DND-41 (cell line): ENCODE measurements at places on chromosomes 5 and 9.

DNA sequence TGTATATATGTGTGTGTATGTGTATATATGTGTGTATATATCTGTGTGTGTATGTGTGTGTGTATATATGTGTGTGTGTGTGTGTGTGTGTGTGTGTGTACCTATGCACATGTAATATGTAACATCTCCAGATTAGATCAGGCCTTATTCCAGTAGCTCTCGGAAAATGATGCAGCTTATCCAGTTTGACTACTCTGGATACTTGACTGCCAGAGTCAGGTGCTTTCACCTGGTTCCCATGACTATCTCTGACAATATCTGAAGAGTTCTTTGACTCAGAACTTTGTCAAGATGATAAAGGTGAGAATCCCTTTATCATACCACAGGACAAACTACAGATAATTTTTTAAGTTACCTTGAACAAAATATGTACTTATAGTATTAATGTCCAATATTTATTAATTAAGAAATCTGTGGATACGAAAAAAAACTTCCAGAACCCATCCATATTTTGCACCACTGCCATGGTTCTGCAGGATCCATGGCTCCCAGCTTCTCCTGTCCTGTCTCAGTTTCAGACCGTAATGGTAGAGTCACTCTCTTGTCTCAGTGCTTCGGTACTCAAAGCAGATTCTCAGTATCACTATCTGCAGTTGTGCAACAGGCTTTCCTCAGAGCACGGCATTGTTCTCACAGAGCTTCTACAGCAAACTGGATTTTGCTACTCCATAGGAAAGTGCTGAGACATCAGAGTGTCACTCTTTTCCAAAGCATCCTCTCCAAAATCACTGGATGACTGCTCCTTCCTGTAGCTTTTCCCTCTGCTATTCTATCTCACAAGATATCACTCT lies 164.4 kb upstream of the SLC12A2 start:
- no peaks in the 10 kb centered on the region for H3K36me3 ChIP-seq
- no peaks in the 10 kb centered on the region for H3K27me3 ChIP-seq
- H3K4me1 ChIP-seq, result no peaks in the 10 kb centered on the region

GRCh38 chr9:113311961-113312360 lies 8.8 kb upstream of the RNF183 start:
- no peaks in the 10 kb centered on the region for H3K27me3 ChIP-seq
- no peaks in the 10 kb centered on the region for H3K4me1 ChIP-seq
- H3K36me3 ChIP-seq, result no peaks in the 10 kb centered on the region
- H3K4me3 ChIP-seq, result no peak overlapping the region

DNA sequence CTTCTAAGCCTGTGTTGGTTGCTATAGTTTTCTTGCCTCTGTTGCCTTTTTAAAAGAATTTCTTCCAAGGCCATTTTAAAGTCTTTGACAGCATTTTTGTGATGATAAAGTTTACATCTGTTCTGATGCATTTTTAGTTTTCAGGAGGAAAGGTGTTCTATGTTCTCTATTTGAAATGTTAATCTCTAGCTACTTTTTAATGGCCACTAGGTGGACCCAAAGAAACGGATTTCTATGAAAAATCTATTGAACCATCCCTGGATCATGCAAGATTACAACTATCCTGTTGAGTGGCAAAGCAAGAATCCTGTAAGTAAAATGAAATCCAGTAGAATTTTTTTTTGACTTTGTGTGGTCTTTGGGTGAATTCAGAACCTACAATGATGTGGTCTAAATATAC lies 60.2 kb downstream of the MELK start:
- no peak overlapping the region for H3K27ac ChIP-seq
- no peak overlapping the region for H3K4me3 ChIP-seq
- H3K4me1 ChIP-seq, result no peaks in the 10 kb centered on the region
- H3K27me3 ChIP-seq, result no peaks in the 10 kb centered on the region

- no peak overlapping the region for H3K4me3 ChIP-seq
- H3K27ac ChIP-seq, result no peak overlapping the region
- no peaks in the 10 kb centered on the region for H3K36me3 ChIP-seq
- no peaks in the 10 kb centered on the region for H3K4me1 ChIP-seq
Measured at GRCh38 chr5:149420545-149421371, 41.7 kb upstream of the IL17B start.

GRCh38 chr5:153523211-153523610 lies 32.7 kb downstream of the GRIA1 start:
- DNase-seq, result no peak
- H3K4me3 ChIP-seq, result no peak overlapping the region
- H3K27me3 ChIP-seq, result no peaks in the 10 kb centered on the region
- no peaks in the 10 kb centered on the region for H3K4me1 ChIP-seq

GRCh38 chr5:32445831-32446614 lies 1.5 kb upstream of the ZFR start:
- H3K36me3 ChIP-seq, result peaks cover 16% of the 10 kb centered on the region
- H3K27me3 ChIP-seq, result no peaks in the 10 kb centered on the region
- DNase-seq, result no peak

- no peaks in the 10 kb centered on the region for H3K4me1 ChIP-seq
- H3K27me3 ChIP-seq, result no peaks in the 10 kb centered on the region
- H3K27ac ChIP-seq, result no peak overlapping the region
- no peaks in the 10 kb centered on the region for H3K36me3 ChIP-seq
- no peak for DNase-seq
Measured at GRCh38 chr9:121839726-121840500, 188.5 kb downstream of the DAB2IP start.

DNA sequence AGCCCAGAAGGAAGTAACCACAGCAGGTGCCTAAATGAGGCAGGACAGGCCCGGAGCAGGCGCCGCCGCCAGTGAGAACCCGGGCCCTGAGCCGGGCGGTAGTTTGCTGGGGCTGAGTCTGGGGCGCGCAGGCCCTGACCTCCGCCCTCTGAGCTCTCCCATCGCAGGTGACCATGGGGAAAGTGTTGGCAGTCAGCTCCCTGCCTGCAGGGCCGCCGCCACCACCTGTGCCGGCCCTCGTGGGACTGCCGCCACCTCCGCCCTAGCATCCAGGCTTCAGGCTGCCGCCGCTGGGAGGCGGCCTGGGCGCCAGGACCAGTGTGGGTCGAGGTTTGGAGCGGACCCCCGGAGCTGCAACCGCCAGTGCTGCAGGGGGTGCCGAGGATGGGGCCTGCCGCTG lies 61.1 kb downstream of the TARS1 start:
- H3K27ac ChIP-seq, result no peak overlapping the region
- no peak overlapping the region for H3K4me3 ChIP-seq
- no peaks in the 10 kb centered on the region for H3K27me3 ChIP-seq
- no peaks in the 10 kb centered on the region for H3K36me3 ChIP-seq

- no peak overlapping the region for H3K27ac ChIP-seq
- no peaks in the 10 kb centered on the region for H3K27me3 ChIP-seq
- no peaks in the 10 kb centered on the region for H3K4me1 ChIP-seq
- DNase-seq, result no peak
Measured at GRCh38 chr5:23385036-23385435, 122.4 kb upstream of the PRDM9 start.

DNA sequence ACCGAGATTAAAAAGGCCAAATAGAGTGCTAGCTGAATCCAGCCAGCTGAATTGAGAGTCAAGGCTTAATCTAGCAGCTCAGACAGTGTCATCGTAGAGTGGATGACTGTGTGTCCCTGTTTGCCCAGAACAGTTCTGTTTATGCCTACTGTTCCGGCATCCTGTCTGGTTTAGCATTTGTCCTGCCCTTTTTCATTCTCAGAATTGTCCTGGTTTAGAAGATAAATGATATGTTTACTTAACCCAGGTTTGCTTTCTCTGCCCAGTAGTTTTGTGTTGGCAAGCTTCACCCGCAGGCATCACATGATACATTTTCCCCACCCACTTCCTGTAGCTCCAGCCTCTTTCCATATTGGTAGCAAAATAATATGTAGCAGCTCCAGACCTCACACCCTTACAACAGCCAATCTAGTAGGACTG lies 41.3 kb upstream of the ZSWIM6 start:
- H3K36me3 ChIP-seq, result no peaks in the 10 kb centered on the region
- H3K4me1 ChIP-seq, result no peaks in the 10 kb centered on the region
- no peaks in the 10 kb centered on the region for H3K27me3 ChIP-seq
- no peak for DNase-seq
- H3K4me3 ChIP-seq, result no peak overlapping the region
- no peak overlapping the region for H3K27ac ChIP-seq

DNA sequence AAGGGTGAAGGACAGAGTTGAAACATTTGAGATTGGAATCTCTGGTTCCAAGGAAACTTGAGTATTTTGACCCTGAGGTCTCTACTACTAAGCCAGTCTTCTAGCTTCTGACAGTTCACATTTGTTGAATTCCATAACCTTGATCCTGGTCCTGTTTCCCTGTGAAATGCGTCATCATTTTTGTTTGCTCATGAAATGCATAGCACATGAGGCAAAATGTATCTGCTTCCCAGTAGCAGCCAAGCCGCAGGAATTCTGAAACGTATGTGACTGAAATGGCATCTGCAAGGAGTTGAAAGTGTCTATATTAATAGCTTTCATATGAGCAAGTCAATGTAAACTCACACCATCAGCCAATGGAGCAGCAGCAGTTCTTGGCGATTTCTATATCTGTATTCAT lies 307.9 kb downstream of the CSNK1G3 start:
- H3K36me3 ChIP-seq, result no peaks in the 10 kb centered on the region
- DNase-seq, result no peak
- H3K4me1 ChIP-seq, result peaks cover 3% of the 10 kb centered on the region; the same call in 1 of the 2 replicates

GRCh38 chr5:129438322-129438721 lies 21.8 kb upstream of the ADAMTS19 start:
- no peak overlapping the region for H3K27ac ChIP-seq
- no peaks in the 10 kb centered on the region for H3K27me3 ChIP-seq
- H3K4me1 ChIP-seq, result no peaks in the 10 kb centered on the region

GRCh38 chr5:13115476-13115875 lies 829.0 kb downstream of the DNAH5 start:
- DNase-seq, result no peak
- no peak overlapping the region for H3K27ac ChIP-seq
- H3K27me3 ChIP-seq, result no peaks in the 10 kb centered on the region
- H3K4me3 ChIP-seq, result no peak overlapping the region

GRCh38 chr5:20555034-20555433 lies 567.0 kb upstream of the CDH18 start:
- no peak for DNase-seq
- H3K4me1 ChIP-seq, result no peaks in the 10 kb centered on the region
- no peaks in the 10 kb centered on the region for H3K27me3 ChIP-seq
- H3K36me3 ChIP-seq, result no peaks in the 10 kb centered on the region

GRCh38 chr9:113913426-113914195 lies 37.5 kb downstream of the ZNF618 start:
- H3K27me3 ChIP-seq, result no peaks in the 10 kb centered on the region
- no peak overlapping the region for H3K27ac ChIP-seq
- no peaks in the 10 kb centered on the region for H3K36me3 ChIP-seq
- H3K4me3 ChIP-seq, result no peak overlapping the region
- no peak for DNase-seq

DNA sequence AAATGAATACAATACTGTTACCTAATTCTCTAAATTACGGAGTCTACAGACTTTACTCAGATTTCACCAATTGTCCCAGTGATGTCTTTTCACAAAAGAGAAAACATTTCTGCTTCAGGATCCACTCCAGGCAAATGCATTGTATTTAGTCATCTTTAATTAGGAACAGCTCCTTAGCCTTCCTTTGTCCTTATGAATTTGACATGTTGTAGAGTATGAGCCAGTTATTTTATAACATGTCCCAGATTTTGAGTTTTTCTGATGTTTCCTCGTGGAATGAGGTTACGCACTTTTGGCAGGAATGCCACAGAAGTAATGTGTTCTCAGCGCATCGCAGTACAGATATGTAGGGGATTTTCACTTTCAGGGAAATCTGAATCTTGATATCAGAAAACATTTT lies 10.5 kb downstream of the HABP4 start:
- no peaks in the 10 kb centered on the region for H3K36me3 ChIP-seq
- H3K4me3 ChIP-seq, result no peak overlapping the region
- no peaks in the 10 kb centered on the region for H3K4me1 ChIP-seq
- DNase-seq, result no peak
- H3K27ac ChIP-seq, result no peak overlapping the region

GRCh38 chr9:83304686-83305085 lies 233.5 kb downstream of the FRMD3 start:
- no peaks in the 10 kb centered on the region for H3K36me3 ChIP-seq
- H3K27ac ChIP-seq, result no peak overlapping the region
- no peak overlapping the region for H3K4me3 ChIP-seq
- H3K4me1 ChIP-seq, result no peaks in the 10 kb centered on the region

DNA sequence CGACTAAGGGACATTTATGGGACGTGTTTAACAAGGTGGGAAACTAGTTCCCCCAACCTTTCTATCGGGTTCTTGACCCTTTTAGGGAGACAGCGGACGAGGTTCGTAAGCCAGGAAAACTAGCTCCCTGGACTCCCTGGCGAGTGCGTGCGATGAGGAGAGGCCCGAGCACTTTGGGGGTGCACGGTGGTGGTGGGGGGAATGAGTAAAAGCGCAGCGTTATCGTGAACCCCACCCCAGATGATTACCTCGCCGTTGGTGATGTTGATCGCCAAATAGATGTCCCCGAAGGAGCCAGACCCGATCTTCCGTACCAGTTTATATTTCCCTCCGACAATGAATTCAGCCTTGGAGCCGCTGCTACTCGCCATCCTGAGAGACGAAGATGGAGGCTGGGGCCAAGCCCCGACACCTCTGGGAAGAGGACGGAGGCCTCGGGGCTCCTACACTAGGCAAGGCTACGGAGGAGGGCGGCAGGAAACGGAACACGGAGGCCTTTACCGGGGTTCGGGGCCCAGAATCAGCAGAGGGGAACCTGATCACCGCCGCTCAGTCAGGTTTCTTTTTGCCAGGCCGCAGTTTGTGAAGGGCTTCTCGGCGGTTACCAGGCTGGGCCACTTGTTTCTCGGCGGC lies 529 bp downstream of the CSNK1A1 start:
- peaks cover 40% of the 10 kb centered on the region for H3K4me1 ChIP-seq
- H3K27me3 ChIP-seq, result no peaks in the 10 kb centered on the region

- H3K4me1 ChIP-seq, result no peaks in the 10 kb centered on the region
- H3K27ac ChIP-seq, result no peak overlapping the region
- DNase-seq, result no peak
- H3K4me3 ChIP-seq, result no peak overlapping the region
- no peaks in the 10 kb centered on the region for H3K27me3 ChIP-seq
Measured at GRCh38 chr5:125928663-125929062, 494.5 kb upstream of the GRAMD2B start.

GRCh38 chr5:74360535-74361210 lies 279.9 kb downstream of the ENC1 start:
- no peak overlapping the region for H3K4me3 ChIP-seq
- no peak for DNase-seq
- no peak overlapping the region for H3K27ac ChIP-seq

DNA sequence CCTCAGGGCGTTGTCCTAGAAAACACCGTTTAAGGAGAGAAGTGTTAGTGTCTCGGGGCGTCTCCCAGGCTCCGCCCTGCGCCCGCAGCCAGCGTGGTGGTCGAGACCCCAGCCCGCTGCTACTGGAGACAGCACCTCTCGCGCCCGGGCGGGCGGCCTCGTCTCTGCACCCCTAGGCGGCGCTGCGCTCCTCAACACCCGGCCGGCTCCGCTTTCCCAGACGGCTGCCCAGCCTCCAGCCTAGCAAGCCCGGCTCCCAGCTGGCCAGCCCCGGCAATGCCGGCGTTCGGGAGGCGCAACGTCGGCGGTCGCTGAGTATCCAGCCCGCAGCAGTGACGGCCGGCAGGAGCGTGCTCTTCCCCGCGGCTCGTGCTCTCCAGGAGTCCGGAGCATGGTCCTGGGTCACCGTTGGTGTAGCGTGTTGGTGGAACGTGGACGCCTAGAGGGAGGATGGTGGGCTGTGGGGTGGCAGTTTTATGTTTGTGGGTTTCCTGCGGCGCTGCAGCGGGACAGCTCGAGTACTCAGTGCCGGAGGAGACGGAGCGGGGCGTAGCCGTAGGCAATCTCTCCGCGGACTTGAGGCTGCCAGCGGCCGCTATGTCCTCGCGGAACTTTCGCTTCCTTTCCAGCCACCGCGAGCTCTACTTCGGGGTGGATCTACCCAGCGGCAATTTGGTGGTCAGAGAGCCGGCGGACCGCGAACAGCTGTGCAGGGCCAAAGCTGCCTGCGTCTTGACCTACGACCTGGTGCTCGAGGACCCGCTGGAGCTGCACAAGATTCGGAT lies 536 bp downstream of the PCDHAC1 start:
- H3K4me3 ChIP-seq, result no peak overlapping the region
- H3K27me3 ChIP-seq, result no peaks in the 10 kb centered on the region
- H3K36me3 ChIP-seq, result no peaks in the 10 kb centered on the region
- no peaks in the 10 kb centered on the region for H3K4me1 ChIP-seq
